ENCODE measurements at places on chromosomes 4 and X. TPM values are rescaled to one million over a fixed set of nuclear protein-coding genes. Genes with fewer than 3 reads are reported as not detected.
A peak's percentile ranks its signal among the peaks of the same experiment; 100 is the strongest.

- no peak for DNase-seq
Observed at GRCh38 chrX:134023851-134024281, 38.5 kb upstream of the GPC3 start.

DNA sequence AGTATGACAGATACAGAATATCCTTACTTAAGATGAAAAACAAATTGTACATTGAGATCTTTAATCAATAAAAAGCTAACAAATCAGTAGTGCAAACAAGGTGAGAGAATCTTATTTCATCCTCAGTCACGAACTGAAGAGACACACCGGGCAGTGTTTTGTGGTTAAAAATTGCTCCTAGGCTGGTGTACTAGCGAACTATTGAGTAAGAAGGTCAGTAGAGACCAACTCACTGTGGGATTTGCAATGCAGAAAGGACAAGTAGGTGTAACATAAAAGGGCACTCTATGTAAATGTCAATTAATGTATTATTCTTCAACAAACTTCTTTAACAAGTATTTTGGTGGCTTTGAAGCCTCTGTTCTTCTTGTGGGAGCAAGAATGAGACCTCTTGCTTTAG, 260.2 kb upstream of the PPARGC1A start:
- DNase-seq: no peak

GRCh38 chr4:109576462-109576861, 16.4 kb downstream of the MCUB start:
- peak; percentile 47 for DNase-seq

- DNase-seq: no peak
Observed at GRCh38 chr4:78592088-78592783, 40.7 kb downstream of the ANXA3 start.

GRCh38 chr4:139686130-139686529, 20.5 kb downstream of the MGST2 start:
- DNase-seq: no peak

- DNase-seq: no peak
Observed at GRCh38 chr4:101501421-101501820, 154.1 kb upstream of the PPP3CA start.

GRCh38 chrX:153900831-153901752, 3.4 kb upstream of the AVPR2 start:
- DNase-seq: peak; percentile 87

GRCh38 chr4:77777135-77777807, 41.9 kb downstream of the CNOT6L start:
- DNase-seq: peak; percentile 9

DNA sequence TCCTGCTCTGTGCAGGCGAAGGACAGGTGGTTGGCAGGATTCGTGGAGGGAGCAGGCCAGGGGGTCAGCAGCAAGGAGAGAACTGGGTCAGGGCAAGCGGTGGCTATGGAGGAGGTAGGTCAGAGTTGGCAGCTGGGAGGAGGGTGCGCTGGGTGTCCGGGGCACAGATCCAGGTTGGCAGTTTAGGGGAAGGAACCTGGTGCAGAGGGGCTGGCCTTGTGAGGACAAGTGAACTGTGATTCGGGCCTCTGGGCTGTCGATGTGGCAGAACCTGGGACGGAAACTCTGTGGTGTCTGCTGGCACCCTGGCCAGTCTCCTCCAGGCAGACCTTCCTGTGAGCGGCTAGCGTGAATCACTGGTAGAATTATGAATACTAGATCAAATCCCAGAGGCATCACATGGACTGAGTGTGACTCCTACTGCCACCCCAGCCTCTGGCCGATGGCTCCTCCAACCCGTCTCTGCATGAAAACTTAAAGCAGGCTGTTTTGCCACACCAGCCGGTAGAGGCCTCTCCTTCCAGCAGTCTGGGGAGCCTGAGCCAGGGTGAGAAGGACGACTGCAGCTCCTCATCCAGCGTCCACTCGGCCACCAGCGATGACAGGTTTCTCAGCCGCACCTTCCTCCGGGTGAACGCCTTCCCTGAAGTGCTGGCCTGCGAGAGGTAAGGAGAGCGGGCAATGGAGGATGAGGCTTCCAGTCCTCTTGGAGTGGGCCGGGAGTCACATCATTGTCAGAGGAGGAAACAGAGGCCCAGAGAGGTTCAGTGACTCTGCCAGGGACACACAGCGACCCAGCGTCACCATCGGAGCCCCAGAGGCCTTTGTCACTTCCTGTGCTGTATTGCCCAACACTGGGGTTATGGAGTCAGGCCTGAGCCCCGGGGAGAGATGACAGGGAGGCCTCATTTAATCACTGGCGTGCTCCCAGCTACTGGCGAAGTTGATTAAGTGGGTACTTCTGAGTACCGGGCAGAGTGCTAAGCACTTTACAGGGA, 20.3 kb downstream of the EVC start:
- DNase-seq: no peak

DNA sequence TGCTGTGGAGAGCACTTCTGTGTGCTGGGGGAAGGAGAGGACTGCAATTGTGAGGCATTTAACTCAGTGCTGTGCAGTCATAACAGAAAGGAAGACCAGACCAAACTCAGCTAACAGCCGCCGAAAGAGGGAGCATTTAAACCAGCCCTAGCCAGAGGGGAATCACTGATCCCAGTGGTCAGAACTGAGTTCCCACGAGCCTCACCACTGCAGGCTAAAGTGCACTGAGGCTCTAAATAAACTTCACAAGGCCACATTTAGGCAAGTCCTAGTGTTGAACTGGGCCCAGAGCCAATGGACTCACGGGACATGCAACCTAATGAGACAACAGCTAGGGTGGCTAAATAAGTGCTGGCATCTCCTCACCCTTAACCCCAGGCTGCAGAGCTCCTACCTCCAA, 20.4 kb downstream of the IQCM start:
- DNase-seq: no peak

DNA sequence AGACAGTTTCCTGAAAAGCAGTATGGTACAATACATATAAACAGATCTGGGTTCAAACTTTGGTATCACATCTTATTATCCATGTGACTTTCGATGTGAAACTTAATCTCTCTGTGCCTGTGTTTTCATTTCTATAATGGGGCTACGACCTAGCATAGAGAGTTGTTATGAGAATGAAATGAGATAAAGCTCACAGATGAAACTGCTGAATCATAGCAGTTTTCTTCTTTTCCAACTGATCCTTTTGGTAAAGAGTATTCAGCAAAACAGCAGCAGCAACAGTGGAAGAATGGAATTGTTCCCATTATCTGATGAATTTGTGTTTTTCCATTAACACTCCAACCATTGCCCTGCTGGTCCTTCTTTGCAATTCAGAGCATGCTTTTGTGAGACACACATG, 16.3 kb downstream of the AMBN start:
- no peak for DNase-seq

DNA sequence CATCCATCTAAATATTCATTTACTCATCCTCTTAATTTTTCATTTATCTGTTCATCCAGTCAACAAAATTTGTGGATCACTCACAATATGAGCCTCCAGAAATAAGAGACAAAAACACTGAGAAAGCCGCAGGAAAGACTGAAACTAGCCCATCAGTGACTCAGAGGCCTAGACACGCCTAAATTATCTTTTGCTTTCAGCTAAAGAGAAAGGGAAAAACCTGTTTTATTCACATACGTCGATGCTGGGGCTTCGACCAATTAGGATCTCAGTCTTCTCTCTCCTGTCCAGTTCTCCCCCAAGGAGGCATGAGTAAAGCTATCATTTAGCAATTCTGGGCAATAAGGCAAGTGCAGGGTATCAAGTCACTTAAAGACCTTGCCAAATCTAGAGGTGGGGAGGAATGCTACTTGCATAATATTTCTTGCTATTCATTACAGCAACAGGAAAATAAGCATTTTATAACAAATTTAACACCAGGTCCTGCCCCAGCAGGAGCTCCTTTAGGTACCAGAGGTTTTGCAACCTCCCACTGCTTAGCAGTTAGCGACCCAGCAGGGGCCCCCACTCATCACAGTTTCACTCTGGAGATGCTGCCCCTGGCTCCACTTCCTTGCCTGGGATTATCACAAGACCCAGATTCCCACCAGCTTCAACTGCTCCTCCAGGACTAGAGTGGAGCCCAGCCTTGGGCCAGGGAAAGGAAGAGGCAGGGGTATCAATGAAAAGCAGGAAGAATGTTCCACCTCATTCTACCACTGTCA, 30.1 kb upstream of the TMEM154 start:
- no peak for DNase-seq

DNA sequence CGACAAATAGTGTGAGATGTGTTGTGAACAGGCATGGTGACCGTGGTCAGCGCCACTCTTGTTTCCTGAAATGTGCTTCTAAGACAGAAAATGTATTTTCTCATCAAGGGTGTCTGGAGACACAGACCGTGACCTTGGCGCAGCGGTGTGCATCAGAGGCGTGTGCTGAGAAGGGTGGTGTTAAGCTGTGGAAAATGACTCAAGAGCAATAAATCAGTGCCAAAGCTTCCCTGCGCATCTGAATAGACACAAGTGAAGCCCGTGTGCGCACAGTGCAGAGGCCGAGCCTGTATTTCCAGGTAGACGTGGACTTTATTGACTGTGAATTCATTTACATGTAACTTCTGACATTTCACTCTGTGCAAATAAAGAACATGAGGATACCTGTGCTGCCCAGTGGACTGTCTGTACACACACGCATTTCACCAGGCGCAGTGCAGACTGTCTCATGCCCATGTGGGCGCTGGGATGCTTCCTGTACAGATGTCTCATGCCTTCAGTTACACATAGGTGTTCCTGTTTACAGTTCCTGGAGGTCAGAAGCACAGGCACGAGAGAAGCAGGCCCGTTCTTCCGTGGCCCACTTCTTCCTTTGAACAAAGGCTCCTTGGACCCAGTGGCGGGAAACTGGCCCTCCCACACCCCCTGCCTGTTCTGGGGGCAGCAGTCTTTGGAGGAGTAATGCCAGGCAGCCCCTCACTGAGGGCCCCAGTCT, 31.9 kb downstream of the NSG1 start:
- no peak for DNase-seq

DNA sequence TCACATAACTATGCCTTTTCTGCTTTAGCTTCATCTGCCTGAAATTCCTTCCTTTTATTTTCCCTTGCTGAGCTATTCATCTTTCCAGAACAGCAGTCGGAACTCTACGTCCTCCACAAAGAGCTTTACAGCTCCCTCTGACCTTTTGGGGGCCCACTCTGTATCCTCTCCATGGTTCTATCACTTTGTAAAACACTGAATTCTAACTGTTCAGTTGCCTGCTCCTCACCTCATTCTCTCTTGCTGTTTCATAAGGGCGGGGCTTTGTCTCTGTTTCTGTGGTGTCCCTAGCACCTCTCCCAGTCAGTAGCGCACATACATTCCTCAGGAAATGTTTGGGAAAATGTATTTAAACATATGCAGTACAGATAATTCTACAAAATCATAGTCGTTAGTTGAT, 737.0 kb downstream of the RAB28 start:
- DNase-seq: no peak

DNA sequence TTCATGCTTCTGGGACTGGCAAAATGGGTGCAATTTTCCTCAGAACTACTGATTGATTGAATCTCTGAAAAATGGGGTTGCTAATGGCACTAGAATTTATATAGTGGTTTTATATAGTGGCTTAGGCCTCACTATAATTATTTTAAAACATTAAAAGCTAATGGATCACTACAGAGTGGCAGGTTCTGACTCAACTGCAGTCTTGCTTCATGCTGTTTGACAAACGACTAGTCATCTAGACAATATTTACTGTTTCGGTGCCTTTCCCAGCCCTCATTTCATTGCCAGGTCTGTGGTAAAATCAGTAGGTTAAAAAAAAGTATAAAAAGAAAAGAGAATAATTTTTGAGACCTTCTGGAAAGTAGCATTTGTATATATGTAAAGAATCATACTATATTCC, 352.8 kb upstream of the ATOH1 start:
- DNase-seq: no peak

DNA sequence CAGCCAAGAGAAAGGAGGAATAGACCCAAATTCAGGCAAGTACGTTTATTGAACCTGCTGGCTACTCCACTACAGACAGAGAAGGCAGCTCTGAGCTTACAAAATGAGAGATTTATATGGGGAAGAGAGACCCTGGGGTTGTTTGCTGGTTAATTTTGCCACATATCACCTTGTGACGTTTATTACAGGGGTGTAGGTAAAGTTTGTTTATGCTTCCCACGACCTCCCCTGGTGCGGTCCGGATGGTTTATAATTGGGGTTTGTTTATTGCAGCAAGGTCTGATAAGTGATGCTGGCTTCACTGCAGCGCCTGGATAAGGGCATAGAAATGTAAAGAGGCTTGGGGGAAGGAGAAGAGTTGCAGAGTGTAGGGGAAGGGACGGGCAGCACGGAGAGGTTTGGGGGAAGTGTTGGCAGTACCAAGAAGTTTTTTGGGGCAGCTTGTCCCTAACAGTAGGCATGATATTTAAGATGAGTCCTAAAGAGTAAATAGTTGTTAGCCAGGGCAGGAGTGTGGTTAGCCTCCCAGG, 12.6 kb downstream of the BEX1 start:
- DNase-seq: no peak

DNA sequence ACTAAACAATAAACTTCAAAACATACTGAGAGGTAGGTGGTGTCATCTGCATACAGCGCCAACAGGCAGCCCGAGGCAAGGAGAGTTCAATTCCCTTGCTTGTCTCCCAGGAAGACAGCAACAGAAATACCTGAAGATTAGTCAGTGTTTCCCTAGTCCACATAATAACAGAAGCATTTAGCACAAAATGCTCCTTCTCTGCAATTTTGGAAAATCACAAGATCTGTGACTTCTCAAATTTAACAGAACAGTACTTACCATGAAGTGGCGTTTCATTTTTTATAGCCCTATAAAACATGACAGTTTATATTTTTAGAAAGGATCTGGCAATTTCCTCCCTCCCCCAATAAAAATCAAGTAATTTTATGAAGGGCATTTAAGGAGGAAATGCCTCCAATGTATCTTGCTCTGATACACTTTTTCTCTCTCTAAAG, 67.1 kb upstream of the MYOZ2 start:
- DNase-seq: peak; percentile 32

GRCh38 chr4:73432169-73433000, 3.6 kb upstream of the AFP start:
- DNase-seq: no peak

GRCh38 chrX:140389331-140389730, 115.5 kb downstream of the SOX3 start:
- no peak for DNase-seq

DNA sequence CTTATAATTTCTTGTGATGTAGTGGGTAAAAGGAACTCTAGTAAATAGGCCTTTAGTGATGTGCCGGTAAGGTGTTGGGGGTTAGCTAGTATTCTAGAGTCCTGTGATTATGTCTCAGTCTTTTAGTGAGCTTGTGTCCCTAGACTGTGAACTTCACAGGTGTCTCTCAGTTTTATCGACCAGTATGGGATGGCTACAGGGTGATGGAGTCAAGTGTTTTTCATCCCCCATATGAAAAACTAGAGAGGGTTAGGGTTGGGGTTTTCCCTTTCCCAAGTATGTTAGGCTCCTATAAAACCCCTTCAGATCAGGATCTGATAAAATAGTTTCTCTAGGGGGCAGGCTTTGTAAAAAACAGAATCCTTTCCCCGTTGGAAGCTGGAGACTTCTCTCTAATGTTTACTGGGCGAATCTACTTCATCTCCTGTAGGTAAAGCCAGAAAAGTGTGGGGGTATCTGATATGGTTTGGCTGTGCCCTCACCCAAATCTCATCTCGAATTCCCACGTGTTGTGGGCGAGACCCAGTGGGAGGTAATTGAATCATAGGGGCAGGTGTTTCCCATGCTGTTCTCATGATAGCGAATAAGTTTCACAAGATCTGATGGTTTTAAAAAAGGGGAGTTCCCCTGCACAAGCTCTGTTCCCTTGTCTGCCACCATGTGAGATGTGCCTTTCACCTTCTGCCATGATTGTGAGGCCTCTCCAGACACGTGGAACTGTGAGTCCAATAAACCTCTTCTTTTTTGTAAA, 120.8 kb downstream of the DTHD1 start:
- DNase-seq: no peak

The EVC2 gene
- 2.7 TPM for polyA plus RNA-seq

The MAGEB10 gene
- polyA plus RNA-seq: not detected

The SAGE1 gene
- polyA plus RNA-seq: not detected

The MAPK10 gene
- polyA plus RNA-seq: 2.3 TPM

The INTS6L gene
- polyA plus RNA-seq: 5.1 TPM

Measured in IMR-90 (cell line).